ENCODE measurements at places on chromosomes 6 and 20.

DNA sequence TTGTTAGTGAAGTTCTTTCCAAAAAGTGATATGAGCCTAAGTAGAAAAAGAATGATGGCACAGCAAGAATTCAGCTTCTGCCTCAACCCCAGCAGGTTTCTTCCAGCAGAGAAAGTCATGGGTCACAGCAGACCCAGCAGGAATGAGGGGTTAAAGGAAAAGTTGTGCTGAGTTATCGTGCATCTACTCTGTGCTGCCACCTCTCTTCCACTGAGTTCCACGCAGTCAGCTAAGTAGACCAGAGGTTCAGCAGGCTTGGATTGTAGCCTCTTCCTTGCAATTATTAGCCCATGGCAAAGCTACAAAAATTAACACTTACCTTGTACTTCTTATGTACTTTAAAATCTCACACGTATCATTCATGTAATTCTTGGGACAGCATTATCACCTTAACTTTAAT lies 510.8 kb downstream of the PTPRT start:
- no peak for DNase-seq

DNA sequence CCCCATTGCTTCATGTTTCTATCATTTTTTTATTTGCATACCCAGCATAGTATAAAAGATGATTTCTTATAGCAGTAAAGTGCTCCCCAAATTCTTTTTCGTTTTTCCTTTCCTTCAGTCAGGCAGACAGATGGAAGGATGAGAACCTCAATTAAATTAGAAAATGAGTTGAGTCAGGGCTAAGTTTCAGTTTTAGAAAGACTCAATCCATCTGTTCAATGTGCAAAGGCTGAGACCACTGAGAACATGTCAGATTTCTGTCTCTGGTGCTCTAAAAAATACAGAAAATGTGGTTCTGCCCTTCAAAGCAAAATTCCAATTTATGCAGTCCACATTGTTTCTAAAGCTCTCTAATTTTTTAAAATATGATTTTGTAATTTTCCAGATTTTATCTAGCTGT lies 257.6 kb upstream of the HS3ST5 start:
- DNase-seq: no peak

- DNase-seq: no peak
Observed at GRCh38 chr6:86192123-86192522, 549.4 kb upstream of the SYNCRIP start.

GRCh38 chr6:105977934-105978504 lies 108.1 kb upstream of the PRDM1 start:
- DNase-seq: no peak

DNA sequence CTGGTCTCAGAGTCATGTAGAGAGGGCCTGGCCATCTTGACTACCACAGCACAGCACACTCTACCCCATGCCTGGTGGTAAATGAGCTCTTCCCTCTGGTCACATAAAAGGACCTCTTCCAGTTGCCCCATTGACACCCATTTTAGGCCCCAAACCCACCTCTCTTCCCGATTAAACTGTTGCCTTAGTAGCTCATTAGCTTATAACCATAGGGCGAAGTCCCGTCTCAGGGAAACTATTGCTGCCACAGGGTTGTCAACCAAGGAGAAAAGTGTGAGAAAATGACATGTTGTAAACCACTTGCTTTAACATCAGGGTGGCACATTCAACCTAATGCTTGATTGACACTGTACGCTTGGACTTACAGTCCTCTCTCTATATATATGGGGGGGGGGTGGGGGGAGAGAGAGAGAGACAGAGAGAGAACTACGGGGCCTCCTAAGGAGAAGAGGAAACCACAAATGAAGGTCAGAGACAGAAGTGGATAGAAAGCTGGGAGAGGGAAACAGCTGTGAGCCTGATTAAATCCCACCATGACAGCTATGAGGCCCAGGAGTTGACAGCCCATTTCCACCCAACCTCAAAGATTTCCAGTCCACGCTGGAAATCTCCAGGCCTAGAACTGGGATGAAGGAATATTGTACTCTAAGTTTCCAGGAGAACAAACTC lies 14.9 kb upstream of the BTN1A1 start:
- DNase-seq: no peak

GRCh38 chr6:134312038-134312660 lies 5.8 kb downstream of the SGK1 start:
- no peak for DNase-seq

- DNase-seq: no peak
Observed at GRCh38 chr6:37557645-37558114, 58.0 kb upstream of the CCDC167 start.

DNA sequence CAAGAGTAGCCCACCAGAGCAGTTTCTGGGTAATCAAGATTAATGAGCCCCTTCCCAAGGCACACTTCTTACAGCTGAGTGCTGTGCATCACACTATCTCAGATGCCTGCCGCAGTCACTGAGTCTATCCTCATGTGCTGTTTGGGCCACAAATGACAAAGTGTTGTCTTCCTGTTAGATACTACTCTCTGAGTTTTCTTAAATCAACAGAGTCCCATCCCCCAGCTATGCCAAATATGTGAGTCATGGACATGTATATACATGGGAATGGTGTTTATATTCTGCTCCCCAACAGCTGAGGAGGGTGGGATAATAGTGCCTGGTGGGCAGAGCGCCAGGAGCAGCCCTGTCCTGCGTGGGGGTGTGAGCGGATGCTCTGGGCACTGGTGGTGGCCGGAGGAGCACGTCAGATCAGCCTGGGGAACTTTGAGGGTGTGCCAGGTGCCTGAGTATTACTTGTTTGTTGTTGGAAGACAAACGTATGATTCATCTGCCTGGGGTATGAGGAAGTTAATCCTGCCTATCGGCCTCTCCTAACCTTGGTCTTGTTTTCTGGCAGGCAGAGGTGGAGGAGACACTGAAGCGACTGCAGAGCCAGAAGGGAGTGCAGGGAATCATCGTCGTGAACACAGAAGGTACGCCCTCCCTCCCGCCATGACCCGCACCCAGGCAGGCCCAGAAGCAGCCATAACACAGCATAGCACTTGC lies 9.6 kb downstream of the DYNLRB1 start:
- DNase-seq: peak; percentile 37
